Esophagus mucosa (tissue), 1 donor: ENCODE measurements at places on chromosomes 5 and 9. TPM values are rescaled to one million over a fixed set of nuclear protein-coding genes. Genes with fewer than 3 reads are reported as not detected.

Gene C9orf72
- 6.4 TPM for total RNA-seq

- ATAC-seq, result no peak
These were observed 2277.6 kb downstream of the MAT2B start for GRCh38 chr5:165783024-165783423.

- no peak for ATAC-seq
These were observed 257.4 kb downstream of the ENC1 start for GRCh38 chr5:74382987-74383593.

GRCh38 chr9:111035543-111036428 is 2.5 kb downstream of the LPAR1 start:
- ATAC-seq, result no peak

- ATAC-seq, result no peak
These were observed 39.8 kb upstream of the PTCH1 start for GRCh38 chr9:95556521-95556920.

- no peak for ATAC-seq
These were observed 955 bp downstream of the CDH6 start for GRCh38 chr5:31194468-31194813.

DNA sequence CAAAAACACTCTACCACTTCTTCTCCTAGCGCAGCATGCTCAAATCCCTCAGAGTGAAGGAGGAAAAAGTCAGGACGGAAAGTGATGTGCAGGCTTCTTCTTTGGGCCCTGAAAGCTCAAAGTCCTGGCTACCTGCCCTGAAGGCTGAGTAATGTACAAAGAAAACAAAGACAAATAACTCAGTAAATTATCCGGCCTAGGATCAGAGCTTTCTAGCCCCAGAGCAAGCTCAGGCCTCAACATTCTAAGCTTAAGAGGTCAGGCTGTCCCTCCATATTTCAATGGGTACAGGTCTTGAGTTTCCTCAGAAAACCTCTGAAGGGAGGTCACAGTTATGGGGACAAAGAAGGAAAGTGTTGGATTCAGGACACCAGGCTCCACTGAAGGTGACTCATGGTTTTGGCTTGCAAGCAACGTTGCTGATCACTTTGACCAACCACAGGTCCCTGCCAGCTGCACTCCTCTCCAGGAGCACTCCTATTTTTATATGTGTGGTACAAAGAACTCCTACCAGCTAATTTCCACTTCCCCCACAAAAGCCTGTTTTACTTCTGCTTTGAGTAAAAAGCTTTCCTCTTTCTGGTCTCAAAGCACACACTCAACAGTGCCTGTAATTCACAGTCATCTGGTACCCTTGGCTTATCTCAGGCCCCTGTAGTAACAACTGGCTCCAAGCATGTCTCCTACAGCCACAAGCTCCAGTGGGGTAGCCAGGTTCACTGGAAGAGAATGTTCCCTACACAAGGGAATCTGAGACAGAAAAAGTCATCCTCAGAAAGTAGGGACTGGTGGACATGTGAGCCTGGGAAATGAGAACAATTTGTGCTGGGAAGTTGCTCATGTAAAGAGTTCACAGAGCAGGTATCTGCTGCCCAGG is 115.7 kb downstream of the UGCG start:
- peak; percentile 95 for ATAC-seq

GRCh38 chr5:138159666-138160065 is 18.8 kb downstream of the BRD8 start:
- no peak for ATAC-seq

Gene SOX30
- not detected for total RNA-seq

DNA sequence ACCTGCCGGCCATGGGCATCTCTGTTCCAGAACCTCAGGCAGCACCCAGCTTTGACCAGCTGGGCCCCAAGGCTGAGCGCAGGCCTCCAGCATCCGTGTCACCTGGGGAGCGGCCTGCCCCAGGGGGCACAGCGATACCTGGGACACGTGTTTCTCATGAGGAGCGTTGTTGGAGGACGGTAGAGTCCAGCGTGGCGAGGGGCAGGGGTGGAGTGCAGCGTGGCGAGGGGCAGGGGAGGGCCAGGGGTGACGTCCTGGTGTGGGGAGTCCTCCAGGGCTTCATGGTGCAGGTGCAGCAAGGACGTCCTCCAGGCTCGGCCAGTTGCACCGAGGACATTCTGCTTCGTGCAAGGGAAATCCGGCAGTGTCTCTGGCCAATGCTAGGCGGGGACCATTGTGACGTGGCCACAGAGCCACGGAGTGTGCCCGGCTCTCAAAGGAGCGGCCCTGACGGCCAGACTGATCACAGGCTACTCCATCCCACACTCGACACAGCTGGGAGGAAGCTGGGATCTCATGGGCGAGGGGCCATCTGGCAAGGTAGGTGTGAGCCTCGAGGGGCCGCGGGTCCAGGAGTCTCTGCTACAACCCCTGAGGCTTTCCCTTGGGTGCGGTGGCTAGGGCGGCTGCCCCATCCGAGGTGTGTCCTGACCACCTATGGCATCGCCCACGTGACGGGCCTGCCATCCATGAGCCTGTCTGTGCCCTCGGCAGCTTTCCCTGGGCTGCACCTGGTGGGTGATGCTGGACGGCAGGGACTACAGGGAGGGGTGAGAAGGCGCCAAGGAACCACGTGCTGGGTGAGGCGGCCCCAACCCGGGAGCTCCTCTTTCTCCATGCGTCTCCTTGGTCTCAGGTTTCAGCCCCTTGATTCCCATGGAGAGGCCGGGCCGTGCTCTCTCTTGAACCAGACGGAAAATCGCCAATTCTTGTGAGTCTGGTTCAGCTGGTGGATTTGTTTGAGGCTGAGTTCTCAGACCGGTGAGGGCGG is 33.8 kb downstream of the SLC9A3 start:
- ATAC-seq, result no peak

- ATAC-seq, result no peak
These were observed 10.5 kb downstream of the NR2F1-AS1 start for GRCh38 chr5:93570294-93571113.

Gene TRPM3
- not detected for total RNA-seq

Gene PCDHGA11
- total RNA-seq, result 1.9 TPM

Gene IL5
- total RNA-seq, result not detected

GRCh38 chr9:136849960-136850865 is 1.0 kb downstream of the PHPT1 start:
- ATAC-seq, result no peak

Gene C5orf52
- not detected for total RNA-seq

Gene DAB2IP
- total RNA-seq, result 46.0 TPM

- no peak for ATAC-seq
These were observed 4.4 kb downstream of the NPM1 start for GRCh38 chr5:171391996-171392577.

DNA sequence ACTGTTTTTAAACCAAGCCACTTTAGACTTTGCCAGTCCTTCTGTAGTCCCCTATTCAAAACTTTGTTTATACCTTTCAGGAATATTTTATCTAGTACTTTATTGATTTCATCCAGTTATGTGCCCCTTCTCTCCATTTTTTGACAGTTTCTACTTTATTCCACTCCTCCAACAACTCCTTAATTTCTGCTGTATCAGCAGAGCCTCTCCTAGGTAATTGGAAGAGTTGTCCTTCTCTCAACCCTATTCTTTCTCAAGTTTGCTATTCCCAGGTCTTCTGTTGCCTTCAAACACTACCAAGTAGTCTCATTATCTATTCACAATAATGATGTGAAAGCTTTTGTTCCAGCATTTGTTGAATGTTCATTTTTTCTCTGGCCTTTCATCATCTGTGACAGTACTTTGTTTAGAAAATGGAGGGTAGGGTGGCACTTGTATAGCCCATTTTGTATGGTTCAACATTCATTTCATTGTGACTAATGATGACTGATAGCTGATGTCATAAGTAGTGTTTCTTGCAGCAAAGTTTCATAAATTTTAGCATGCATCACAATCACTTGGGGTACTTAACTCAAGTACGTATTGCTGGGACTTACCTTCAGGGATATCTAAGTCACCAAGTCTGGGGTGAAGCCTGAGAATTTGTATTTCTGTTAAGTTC is 204.4 kb upstream of the DMRT1 start:
- ATAC-seq, result no peak

Gene SCGB3A2
- total RNA-seq, result not detected

- ATAC-seq, result peak; percentile 17
These were observed 72.6 kb upstream of the EQTN start for GRCh38 chr9:27369591-27369990.

GRCh38 chr9:96440671-96441199 is 9.2 kb upstream of the HABP4 start:
- ATAC-seq, result no peak

GRCh38 chr5:142324136-142324870 is 518 bp downstream of the SPRY4 start:
- ATAC-seq, result peak; percentile 63

DNA sequence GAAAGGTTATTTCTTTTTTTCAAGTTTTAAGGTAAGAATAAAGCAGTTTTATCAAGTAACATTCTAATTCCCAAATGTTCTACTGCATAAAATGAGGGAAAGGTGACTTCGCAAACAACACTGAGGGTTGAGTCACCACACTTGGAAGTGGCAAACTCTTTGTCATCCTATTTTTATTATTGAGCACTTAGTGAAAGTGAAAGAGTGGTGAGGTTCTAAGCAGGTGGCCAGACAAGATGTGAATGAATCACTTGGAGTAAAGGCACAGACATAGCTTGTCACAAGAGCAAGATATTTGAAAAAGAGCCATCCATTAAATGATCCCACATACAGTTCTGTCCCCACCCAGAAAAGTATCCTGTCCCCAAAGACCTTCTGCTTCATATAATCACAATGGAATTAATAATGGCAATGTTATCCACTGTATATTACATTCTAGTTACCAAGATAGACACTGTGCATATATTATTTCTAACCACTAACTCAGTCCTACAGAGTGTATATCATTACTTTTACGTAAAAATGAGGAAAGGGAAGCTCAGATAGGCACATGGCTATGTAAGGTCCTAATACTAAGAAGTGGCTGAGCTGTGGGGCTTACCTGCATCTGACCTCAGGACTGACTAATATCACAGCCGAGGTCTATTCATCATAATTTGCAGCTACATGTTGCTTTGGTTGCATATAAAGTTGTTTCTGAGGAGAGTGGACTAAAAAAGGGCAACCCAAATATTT is 730.4 kb upstream of the MEF2C start:
- peak; percentile 64 for ATAC-seq

Gene FAF2
- total RNA-seq, result 24.2 TPM

DNA sequence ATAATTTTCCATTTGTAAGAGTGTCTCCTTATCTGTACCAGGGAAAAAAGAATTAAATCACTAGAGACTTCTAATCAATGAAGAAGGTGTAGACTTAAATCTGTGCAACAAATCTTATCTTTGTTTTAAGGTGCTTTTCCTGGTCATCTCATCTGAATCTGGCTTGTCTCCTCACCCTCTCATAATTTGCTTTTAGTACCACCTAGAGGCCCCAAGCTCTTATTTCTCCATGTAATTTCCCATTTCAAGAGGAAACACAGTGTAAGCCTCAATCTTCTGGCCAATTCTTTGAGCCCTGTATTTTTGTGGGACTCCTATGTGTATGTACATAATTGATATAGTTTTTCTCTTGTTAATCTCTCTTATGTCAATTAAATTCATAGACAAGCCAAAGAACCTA is 1975.3 kb upstream of the CDH6 start:
- no peak for ATAC-seq

DNA sequence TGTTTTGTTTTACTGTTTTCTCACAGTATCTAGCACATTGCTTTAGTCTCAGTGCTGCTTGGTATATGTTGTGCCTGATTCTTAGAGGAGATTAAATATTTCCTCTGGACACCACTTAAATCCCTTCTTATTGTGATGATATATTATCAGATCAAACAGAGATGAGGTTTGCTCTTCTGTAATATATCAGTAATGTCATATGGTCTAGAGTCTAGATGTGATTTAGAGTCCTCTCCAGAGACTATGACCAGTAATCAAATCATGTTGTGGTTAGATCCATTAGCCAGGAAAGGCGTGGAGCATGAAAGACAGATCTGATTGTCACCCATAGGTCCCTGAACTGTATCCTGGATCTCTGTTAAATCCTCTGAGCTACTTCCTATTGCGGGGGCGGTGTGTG is 24.4 kb downstream of the CAMK4 start:
- no peak for ATAC-seq

Gene UNC13B
- 31.0 TPM for total RNA-seq

DNA sequence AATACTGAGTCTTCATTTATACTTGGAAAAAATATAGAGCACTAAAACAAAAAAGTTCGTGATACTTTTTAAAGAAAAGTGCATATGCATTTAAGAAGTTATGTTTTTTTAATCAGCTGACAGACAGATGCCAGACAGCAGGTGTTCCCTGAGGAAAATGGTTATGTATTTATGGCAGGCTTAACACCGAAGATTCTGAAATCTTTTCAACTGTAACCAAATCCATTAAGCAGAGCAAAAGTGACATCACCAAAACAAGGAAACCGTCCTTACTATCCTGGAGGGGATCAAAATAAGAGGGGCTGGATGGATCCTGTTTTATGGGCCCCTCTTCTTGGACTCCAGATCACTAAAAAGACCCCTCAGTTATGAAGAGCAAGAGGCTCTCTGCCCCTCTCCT is 404.9 kb upstream of the ADAMTS16 start:
- no peak for ATAC-seq

Gene PTAR1
- 19.8 TPM for total RNA-seq

GRCh38 chr9:107218829-107219485 is 64.1 kb upstream of the RAD23B start:
- ATAC-seq, result no peak

Gene GRIN1
- total RNA-seq, result 0.12 TPM

- no peak for ATAC-seq
These were observed 139.1 kb upstream of the OTULINL start for GRCh38 chr5:14442536-14442935.

DNA sequence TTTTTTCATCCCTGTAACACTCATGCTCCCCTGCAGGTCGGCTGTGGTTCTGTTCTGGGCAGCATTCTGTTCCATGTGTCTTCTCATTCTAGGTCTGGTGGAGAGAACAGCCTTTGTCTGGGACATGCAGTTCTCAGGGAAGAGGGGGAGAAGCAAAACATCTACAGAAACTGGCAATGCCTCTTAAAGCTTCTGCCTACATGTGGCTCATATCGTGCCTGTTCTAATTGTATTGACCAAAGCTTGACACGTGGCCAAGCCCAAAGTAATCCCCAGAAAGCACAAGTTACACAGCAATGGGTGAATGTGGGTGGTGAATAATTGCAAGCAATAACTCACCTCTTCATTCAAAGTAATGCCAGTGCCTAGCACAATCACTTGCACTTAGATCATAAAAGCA is 218.2 kb upstream of the IL12B start:
- no peak for ATAC-seq

Gene DIPK1B
- total RNA-seq, result 0.76 TPM

Gene VCAN
- total RNA-seq, result 3.1 TPM

Gene CEP120
- 9.5 TPM for total RNA-seq

DNA sequence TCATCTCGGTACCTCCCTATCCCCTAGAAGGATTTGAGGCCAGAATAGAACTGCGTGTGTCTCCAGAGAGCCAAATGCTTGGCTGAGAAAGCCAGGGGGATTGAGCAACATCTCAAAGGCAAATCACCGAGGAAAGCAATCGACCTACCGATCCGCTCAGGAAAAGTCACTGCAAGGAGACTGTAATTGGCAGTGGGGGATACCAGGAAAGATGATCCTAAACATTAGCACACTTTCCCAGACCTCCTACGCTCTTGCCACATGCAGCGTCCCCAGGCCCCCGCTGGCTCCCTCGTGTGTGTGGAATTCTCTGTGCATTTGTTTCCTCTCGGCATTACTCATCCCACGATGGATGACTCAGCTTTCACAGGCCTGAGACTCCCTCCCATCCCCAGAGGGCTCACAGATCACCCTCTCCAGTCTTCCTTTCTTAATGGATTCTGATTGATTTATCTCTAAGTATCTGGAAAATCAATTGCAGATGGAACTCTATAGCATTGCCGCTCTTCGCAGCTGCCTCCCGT is 82.2 kb upstream of the ICE1 start:
- peak; percentile 93 for ATAC-seq

Gene GLRA1
- total RNA-seq, result not detected
